Cerebellar nuclear complex (tissue), 1 donor: ENCODE measurements at places on chromosomes 6 and 20.
A peak's percentile ranks its signal among the peaks of the same experiment; 100 is the strongest.

DNA sequence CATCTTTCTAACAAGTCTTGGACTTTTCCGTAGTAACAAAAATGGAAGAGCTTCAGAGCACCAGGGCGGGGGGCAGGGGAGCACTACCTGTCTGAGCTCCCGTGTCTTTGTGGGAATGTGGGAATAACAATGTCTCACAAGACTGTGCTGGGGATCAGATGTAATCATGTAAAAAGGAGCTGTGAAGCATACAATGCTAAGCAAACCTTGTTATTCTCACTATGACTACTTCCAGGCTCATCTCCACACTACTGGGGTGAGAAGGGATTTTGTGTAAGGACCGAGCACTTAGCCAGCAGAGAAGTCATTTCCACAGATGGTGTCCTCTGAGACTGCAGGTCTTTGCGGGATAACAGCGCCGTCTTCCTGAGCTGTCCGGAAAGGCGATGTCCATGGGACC is 27.1 kb downstream of the PRR18 start:
- DNase-seq = no peak

DNA sequence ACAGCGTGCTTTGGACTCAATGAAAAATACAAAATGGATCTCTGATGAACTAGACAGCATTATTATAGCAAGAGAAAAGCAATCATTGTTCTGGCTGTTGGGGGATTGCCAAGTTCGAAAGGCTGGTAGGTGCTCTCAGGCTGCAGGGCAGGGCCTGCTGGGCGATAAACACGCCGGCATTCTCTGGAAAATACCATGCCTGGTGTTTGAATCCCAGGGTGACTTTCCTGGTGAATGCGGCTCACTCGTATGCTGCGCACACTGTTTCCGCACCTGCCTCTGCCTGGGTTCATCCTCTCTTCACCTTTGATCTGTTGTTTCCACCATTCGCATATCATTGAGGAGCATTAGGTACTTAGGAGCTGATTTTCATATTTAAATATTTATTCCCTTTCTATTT is 37.4 kb downstream of the GCNT2 start:
- DNase-seq = peak; percentile 11

DNA sequence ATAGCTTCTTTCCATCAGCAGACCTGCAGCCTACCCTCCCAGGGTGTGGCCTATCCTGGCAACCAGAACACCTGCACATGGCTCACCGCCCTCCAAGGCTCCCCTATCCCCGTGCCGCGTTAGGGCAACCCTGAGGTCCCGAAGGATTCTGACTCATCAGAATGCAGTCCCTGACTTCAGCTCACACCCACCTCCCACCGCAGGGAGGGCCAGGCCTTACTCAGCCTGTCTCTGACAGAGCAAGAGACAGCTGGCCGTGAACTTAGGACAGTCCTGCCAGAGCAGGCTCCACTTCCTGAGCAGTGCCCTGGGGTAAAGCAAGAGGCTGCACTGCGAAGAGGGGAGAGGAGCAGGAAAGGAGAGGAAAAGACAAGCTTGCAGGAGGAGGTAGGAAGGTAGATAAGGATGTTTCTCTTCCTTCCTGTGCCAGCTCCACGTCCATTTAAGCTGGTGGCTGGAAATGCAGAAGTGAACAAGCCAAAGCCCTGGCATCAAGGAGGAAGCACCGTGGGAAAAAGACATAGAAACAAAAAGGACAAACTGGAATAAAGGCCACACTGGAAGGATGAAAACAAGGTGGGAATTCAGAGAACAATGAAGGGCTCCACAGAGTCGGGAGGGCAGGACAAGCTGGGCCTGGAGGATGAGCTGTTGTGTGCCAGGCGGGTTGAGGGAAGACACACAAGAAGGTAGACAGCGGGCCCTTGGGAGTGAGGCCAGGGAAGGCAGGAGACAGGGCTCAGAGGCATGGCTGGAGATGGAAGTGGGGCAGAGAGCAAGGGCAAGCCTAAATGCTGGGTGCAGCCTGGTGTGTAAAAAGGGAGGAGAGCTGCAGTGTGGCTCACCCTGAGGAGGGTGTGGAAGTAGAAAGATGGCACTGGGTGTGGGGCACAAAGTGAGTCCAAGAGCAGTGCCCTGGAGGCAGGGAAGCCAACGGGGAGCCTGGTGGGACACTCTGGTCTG is 102.7 kb downstream of the SLC23A2 start:
- no peak for DNase-seq

GRCh38 chr20:10553326-10553984 is 118.3 kb downstream of the SLX4IP start:
- DNase-seq = no peak

DNA sequence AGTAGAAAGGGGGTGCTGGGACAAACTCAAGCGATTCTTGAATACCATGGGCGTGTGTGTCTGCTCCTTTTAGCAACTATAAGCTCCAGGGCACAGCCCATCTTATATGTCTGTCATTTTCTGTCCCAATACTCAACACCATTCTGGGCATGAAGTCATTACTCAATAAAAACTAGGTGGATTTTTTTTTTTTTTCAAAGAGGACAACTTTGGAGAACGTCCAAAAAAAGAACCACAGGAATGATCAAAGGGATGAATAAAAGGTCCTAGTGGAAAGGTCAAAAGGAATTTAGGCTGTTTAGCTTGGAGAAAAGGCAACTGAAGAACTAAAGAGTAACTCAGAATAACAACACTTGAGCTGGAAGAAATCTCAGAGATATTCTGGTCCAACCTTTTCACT is 24.4 kb downstream of the UQCC1 start:
- no peak for DNase-seq

DNA sequence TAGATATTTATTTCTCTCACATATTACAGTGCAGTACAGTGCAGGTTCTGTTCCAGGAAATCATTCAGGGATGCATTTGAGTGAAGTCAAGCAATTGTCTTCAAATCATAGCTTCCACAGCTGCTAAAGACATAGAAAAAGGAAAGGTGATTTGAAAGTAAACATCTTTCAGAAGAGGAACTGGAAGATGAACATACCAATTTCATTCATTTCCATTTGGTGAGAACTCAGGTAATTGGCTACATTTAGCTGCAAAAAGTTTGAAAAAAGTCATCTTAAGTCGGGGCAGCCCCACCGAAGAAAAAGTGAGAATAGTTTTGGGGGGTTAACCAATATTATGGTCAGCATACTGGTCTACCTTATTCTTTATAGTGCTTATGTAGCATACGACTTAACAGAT is 61.4 kb upstream of the IL20RA start:
- no peak for DNase-seq

- DNase-seq = no peak
Observed at GRCh38 chr6:35327349-35328027, 14.9 kb upstream of the PPARD start.

DNA sequence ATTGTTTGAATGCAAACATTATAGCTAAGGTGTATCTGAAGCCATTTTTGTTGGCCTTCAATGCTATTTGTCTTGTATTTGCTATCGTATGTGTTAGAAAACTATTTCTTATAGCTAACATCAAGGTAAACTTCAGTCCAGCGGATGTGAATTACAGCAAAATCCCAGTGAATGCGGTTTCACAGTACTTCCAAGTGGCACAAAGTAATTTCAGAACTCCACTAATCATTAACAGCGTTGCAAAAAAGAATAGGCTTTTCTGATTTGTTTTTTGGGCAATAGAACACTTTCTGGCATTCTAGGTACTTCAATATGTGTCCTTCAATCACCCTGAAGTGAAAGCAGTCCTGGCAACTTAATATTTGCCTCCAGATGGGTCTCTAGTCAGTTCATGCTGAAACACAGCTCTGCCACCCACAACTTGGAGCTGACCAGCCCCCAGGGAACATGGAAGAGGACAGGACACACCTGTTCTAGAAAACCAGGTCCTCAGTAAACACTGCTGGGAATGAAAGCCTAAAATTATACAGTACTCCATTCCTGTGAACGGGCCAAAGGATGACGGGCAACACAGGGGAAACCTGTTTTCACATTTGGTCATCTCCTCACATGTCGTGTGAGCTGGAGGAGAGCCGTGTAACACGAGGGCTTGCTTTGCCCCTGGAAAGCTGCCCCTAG is 9.7 kb upstream of the MRPS10 start:
- DNase-seq = no peak
